ENCODE measurements at places on chromosomes 1 and 21.

- DNase-seq, result no peak
Measured at GRCh38 chr1:213724640-213725536, 262.9 kb upstream of the PROX1 start.

GRCh38 chr1:54375712-54376429, 30.3 kb downstream of the SSBP3 start:
- no peak for DNase-seq

DNA sequence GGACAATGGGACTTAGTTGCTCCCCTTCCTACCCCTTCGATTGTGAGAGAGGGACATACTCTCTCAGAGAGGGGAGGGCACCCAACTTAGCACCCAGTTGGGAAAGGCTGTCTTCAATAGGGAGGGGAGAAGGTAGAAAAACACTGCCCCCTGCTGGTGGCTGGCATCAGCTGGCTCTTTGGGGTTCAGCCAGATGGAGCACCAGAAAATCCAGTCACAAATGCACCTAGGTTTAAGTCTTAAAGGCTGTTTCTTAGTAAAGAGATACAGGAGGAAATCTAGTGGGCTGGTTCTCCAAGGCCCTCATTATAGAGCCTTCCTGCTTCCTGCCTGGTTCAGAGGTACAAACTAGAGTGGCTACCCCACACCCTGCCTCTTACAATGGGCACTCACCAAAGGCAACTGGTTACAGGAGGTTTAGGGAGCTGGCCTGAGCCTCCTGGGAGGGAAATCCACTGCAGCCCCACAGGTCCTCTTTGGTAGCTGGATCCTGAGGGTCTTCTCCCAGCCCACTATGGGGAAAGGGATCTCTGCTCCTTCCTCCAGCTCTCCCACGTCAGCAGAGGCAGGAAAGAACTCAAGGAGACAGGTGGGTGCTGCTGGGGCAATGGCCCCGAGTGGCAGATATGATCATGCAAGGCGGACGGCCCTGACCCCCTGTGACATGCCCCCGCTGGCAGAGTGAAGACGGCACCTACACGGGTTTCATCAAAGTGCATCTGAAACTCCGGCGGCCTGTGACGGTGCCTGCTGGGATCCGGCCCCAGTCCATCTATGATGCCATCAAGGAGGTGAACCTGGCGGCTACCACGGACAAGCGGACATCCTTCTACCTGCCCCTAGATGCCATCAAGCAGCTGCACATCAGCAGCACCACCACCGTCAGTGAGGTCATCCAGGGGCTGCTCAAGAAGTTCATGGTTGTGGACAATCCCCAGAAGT, 28.3 kb downstream of the EIF2D start:
- no peak for DNase-seq

DNA sequence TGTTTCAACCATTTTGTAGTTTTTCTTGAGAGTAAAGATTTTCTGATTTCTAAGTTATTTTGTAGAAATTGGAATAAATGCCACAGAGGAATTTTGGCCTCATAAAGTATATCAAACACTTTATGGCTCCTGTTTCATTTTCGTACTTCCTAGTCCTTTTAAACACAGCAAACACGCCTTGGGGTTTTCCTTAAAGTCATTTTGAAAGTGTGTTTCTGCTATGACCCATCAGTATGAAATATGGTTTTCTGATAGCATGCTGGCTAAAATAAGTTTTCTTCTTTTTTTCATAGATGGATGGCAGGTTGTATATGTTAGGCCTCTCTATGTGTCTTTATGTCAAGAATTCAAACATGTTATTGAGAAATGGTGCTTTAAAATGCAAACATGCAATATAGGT, 940.1 kb upstream of the TMPRSS15 start:
- no peak for DNase-seq

- no peak for DNase-seq
Measured at GRCh38 chr1:183609313-183609712, 19.1 kb upstream of the NCF2 start.

GRCh38 chr1:235767795-235768194, 98.9 kb downstream of the LYST start:
- no peak for DNase-seq

DNA sequence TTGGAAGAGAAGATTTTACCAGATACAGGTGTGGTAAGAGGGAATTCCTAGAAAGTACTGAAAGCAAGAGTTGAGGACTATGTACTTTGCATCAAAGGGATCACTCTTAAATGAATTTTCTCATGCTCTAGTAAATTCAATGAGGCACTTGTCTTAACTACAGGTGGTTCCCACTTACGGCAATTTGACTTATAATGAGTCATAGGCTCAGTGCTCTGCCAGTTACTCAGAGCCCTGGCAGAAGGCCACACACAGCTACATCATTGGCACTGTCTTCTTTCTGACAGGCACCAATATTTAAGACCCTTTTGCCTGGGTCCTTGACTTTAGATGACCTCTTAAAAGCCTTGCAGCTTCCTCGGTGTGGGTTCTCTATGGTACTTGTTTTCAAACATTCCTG, 15.9 kb upstream of the ADAMTS5 start:
- no peak for DNase-seq

DNA sequence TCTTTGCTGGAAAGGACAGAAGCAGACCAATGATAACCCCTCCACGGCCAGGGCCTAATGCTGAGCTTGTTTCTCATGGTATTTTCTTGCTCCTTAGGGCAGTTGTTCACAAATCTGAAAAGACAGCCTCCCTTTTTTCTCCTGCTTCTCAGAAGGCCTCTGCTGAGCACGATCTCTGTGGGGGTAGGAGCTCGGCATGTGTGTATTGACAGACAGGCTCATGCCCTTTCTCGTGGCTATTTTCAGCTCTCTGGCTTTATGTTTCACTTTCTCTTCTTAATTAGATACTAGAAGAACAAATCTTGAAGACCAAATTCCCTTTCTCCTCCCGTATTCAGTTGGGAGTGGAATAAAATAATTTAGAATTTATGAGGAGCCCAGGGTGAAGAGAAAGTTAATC, 768 bp upstream of the RIIAD1 start:
- no peak for DNase-seq

DNA sequence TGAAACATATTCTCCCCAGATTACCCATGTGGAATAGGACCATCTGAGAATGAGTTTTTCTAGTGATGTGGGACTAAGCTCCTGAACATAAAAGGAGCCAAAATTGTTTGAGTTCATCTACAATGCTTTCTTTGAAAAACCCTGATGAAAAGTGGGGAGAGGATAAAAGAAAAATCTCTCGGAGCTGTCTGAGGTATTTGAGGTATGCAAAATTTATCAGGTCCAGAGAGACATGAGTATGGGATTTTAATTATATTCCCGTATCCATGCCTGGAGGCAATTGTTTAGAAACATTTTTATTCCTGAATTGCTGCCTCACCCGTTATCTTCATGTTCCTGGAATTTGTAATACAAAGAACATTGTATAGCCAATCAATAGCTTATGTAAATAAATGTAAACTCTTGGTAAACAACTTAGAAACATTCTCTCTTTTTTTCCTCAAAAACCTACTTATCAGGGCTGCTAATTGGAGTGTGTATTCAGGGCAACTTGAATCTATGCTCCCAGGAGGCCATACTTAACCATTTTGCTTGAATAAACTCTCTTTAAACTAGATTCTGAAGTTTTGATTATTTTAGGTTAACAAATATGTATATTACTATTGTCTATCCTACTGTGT, 109.3 kb upstream of the OLFM3 start:
- DNase-seq, result no peak

DNA sequence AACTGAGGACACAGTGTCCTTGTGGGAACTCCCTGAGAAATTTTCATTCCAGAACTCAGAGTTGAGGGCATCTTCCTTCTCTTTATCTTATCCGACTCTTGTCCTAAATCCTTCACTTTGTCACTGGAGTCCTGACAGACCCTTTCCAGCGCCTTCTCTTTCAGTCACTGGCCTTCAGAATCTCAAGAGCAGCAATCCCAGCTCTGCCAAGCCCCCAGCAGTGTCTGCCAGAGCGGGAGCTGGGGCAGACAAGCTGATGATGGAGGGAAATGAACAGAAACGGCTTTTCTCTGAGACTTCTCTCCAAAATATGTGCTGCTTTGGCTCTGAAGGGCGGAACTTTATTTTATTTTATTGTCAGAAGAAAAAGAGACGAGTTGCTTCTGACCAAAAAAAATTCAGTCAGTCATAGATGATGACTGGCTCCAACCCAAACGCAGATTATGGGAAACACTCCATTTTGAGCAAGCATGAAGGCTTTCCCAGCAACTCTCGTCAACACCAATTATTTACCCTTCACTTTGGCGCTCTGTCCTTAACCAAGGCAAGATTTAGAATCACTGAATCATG, 32.2 kb downstream of the MIS18A start:
- no peak for DNase-seq

- no peak for DNase-seq
Measured at GRCh38 chr1:197143276-197143675, 3.2 kb downstream of the ASPM start.

All from cerebellar nuclear complex (tissue), 1 donor.